Activated CD4-positive, alpha-beta T cell treated with anti-CD3 and anti-CD28 coated beads, Interleukin-2, amount 50 U/mL, for 1 hour (primary cell): ENCODE measurements at places on chromosomes 4 and X.

- no peak for DNase-seq
These were observed 890 bp upstream of the FREM3 start for GRCh38 chr4:143701365-143701764.

DNA sequence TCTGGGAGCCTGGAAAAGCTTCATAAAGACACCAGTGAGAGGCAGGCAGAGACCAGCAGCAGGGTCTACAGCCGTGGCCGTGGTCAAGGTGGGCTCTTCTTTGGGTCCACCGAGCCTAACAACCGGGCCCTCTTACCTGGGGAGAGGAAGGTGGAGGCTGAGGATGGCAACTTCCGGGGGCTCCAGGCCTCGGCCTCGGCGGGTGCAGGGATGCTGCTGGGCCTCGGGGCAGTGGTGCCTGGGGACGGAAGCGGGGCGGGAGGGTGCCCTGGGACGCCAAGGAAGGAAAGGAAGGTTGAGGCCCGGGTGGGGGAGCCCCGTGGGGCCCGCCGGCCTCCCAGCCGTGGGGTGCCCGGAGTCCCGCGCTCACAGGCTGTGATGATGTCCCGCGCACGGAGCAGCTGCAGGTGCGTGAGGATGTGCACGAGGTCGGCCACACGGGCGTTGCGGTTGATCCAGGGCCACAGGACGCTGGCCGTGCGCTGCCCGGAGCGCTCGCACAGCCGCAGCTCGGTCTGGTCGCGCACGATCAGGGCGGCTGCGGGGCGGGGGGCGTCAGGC, 561 bp downstream of the IRAK1 start:
- DNase-seq = no peak

GRCh38 chr4:149781150-149781549, 34.5 kb downstream of the IQCM start:
- DNase-seq = no peak

GRCh38 chr4:141642063-141642462, 5.7 kb downstream of the IL15 start:
- DNase-seq = no peak

GRCh38 chrX:117038918-117039440, 576.2 kb upstream of the CT83 start:
- DNase-seq = no peak

DNA sequence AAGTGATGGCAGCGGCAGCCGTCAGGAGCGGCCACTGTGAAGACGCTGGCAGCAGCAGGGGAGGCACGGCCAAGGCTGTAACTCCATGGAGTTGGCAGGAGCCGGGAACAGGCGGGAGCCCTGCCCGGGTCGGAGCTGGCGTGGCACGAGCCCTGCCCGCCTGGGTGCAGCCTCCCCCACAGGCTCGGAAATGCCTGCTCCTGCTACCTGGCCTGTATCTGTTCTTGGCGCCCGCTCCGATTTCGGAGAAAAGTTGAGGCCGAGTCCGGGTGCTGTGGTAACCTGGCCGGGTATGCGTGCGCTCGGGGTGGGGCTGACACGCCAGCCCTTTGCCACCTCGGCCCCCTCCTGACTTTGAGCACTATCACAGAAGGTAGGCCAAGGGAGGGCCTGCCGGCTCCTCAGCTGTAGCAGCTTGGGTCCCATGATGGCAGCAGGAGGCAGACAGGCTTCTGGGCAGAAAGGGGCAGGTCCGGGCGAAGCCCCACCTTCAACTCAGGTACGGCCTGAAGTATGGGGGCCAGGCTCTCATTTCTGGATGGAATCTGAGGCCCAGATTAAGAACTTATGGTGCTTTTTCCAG, 51.2 kb upstream of the SHISA3 start:
- DNase-seq = no peak

GRCh38 chr4:8675383-8675782, 82.8 kb downstream of the CPZ start:
- no peak for DNase-seq

GRCh38 chrX:54561622-54562021, 31.6 kb downstream of the GNL3L start:
- DNase-seq = no peak

- DNase-seq = no peak
These were observed 145.7 kb upstream of the NUDT6 start for GRCh38 chr4:123068081-123068480.

DNA sequence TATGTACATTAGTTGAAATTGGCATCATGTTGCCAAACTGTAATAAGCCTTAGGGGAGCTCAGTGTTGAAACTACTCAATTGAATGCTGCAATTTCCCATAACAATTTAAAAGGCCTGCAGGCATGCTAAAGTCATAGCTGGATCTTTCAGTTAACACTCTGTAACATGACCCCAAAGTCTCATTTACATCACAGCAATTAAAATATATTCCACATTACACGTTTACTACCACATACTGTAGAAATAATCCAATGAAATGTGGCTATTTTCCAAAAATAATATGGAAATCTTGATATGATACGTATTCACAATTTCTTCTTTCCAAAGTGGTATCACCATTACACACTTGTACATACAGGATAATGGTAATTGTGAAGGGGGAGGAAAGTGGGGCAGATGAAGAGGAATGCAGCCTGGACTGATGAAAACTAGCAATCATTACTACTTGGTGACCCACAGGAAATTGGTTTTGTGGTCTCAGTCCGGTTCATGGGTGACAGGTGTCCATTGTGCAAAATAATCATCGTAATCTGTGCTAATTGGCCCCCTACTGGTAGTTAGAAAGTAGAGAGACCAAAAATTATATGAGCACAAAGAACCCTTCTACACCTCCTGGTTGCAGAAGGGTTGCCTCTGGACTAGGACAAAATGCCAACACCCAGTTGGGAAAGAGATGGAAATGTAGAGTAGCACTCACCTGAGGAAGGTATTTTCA, 63.7 kb downstream of the TENM3 start:
- no peak for DNase-seq

GRCh38 chr4:115360431-115360830, 247.0 kb upstream of the NDST4 start:
- no peak for DNase-seq

DNA sequence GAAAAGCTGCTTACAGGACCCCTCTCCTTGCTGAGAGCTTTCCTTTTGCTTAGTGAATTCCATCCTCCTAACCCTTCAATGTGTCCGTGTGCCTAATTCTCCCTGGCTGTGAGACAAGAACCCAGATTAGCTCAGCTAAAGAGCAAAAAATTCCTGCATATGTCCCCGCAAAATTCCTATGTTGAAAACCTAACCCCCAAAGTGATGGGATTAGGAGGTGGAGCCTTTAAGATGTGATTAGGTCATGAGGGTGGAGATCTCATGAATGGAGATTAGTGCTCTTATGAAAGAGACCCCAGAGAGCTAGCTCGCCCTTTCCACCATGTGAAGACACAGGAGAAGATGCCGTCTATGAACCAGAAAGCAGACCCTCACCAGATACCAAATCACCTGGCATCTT, 503.0 kb upstream of the DIAPH2 start:
- no peak for DNase-seq

GRCh38 chr4:878796-879728, 53.1 kb downstream of the GAK start:
- DNase-seq = peak; percentile 17

- DNase-seq = no peak
These were observed 65.2 kb downstream of the SERPINA7 start for GRCh38 chrX:105973387-105973739.

- DNase-seq = no peak
These were observed 215.0 kb downstream of the HTR2C start for GRCh38 chrX:114798907-114799306.

DNA sequence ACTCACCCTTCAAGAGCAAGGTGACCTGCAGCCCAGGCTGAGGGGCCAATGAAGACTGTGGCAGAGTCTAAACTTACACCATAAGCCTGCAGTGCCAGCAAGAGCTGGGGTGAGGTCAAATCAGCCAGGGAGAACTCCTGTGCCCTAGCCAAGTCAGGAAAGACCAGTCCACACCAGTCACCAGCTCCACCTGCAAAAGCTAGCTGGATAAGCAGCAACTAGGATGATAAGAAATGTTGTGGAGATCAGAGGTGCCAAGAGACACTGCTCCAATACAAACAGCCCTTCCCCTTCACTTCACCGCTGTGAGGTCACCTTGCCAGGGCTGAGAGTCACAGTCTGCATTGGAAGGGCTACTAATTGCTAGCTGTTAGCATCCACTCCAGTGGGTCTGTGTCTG, 31.3 kb downstream of the NIPAL1 start:
- no peak for DNase-seq

GRCh38 chr4:87236861-87237260, 16.4 kb upstream of the KLHL8 start:
- no peak for DNase-seq

DNA sequence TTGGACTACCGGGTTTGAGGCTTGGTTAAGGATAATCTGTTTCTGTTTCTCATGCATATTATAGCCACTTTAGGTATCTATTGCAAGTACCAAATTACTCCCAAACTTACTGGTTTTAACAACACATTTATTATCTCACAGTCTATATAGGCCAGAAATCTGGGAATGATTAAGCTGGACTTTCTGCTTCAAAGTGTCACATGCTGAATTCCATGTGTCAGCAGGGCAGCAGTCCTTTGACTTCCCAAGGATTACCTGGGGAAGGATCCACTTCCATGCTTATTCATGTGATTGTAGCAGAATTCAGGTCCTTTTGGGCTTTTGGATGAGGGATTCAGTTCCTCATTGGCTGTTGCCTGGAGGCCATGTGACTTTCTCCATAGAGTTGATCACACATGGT, 349.0 kb upstream of the TRAM1L1 start:
- DNase-seq = no peak

DNA sequence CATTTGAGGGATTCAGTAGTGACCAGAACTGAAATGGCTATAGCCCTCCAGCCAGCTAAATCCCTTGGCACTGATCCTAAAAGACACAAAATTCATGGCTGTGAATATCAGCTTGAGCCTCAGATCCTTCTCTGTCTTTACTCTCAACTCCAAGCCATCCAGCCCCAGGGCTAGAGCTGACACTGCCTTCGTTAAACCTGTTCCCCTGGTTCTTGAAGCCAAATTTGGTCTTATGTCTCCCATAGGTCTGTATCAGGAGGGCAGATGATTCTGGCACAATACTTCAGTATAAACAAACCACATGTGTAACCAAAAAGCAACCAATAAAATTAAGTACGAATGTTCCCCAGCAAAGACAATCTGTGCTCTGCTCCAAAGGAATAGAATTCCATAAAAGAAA, 78.0 kb downstream of the ANOS1 start:
- no peak for DNase-seq

DNA sequence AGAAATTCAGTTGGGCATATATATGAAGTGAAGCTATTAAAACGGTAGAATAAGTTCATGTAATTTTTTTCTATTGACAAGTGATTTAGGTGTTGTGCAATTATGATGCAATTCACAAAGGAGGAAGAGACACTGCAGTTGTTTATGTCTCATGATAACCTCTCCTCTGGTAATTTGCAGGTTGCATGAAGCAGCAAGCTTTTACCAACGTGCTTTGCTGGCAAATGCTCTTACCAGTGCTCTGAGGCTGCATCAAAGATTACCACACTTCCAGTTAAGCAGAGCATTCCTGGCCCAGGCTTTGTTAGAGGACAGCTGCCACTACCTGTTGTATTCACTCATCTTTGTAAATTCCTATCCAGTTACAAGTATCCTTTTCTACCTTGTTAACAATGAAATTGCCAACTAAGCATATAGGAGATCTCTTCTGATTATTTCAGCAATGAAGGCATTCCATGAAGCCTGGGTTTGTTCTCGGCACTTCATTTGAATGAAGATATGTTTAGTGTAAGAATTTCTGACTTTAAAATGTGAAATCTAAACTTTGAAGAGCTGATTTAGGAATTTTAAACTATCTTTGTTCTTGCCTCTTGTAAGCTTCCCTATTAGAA, 3.9 kb downstream of the TMEM33 start:
- no peak for DNase-seq

GRCh38 chrX:150475461-150475860, 93.0 kb upstream of the MTM1 start:
- DNase-seq = no peak

GRCh38 chr4:16250661-16251365, 24.5 kb upstream of the TAPT1 start:
- no peak for DNase-seq

GRCh38 chrX:116111934-116112595, 58.5 kb upstream of the AGTR2 start:
- no peak for DNase-seq

DNA sequence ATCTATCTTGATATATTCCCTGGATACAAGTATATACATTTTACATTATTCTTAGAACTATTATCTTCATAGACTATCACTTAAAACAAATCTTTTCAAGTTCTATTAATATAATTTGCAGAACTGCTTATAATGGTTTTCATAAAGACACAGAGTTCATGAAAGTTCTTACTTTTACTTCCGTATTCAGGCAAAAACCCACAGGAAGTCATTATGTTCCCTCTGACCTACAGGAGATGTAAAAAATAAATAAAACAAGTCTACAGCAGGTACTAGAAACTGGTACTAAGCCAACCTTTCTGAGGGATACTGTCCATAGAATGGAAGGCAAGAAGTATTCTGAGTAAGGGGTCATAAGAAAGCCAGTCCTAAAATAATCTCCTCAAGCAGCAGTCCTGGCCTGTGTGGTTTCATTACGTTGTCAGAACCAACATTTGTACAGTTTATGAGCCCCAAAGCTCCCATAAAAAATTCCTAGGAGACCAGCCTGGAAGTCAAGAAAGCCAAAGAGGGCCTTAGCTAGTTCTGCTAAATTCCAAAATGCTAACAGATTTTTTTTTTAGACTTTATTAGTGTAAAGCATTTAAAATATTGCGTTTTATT, 68.6 kb downstream of the CAMK2D start:
- no peak for DNase-seq

DNA sequence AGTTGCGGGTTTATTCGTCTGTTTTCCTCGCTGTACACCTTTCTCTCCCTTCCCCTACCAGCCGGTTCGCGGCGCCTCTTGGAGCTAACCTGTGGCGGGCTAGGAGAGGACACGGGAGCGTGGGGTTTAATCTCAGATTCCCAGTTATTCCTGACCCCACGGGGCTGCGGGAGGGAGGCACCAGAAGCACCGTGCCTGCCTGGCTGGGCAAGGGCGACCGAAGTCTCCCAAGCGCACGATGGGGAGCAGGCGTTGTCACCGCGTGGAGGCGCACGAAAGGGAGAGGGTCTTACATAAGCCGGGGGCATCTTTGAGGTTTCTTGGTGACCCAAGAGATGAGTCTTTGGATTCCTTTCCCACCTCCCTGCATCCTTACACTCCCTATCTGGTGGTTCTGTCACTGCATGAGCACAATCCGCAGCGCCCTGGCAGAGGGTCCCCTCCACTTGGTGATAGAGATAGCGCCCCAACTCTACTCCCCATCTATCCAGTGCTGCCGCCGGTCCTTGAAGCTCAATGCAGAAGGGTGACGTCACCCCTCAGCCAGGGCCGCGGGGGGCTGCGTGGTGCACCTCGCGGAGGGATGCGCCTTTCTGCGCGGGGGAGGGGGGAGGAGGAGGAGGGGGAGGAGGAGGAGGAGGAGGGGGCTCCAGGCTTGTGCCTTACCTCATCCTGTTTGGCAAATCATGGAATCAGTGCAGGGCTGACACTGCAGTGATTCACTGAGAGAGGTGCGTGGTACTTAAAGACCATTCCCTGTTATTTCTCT, 793 bp downstream of the TSPAN7 start:
- no peak for DNase-seq
